ENCODE measurements at places on chromosomes 11 and 22. TPM values are rescaled to one million over a fixed set of nuclear protein-coding genes. Genes with fewer than 3 reads are reported as not detected.

Gene OLFML1
- 26.8 TPM for total RNA-seq

Gene ZNRF3
- total RNA-seq = 3.5 TPM

Gene GTF2H1
- total RNA-seq = 95.4 TPM

Gene MMP27
- 0.44 TPM for total RNA-seq

Gene GRIA4
- not detected for total RNA-seq

Gene DBX1
- total RNA-seq = not detected

Gene APOA5
- total RNA-seq = not detected

Gene TMPRSS13
- total RNA-seq = not detected

Gene TPCN2
- 23.0 TPM for total RNA-seq

Gene CDC45
- 3.0 TPM for total RNA-seq

Gene SORL1
- total RNA-seq = 1.5 TPM

Gene INPP5J
- total RNA-seq = under 0.01 TPM

All from smooth muscle cell of trachea (primary cell).